ENCODE measurements at places on chromosomes 5 and 9. TPM values are rescaled to one million over a fixed set of nuclear protein-coding genes. Genes with fewer than 3 reads are reported as not detected.

DNA sequence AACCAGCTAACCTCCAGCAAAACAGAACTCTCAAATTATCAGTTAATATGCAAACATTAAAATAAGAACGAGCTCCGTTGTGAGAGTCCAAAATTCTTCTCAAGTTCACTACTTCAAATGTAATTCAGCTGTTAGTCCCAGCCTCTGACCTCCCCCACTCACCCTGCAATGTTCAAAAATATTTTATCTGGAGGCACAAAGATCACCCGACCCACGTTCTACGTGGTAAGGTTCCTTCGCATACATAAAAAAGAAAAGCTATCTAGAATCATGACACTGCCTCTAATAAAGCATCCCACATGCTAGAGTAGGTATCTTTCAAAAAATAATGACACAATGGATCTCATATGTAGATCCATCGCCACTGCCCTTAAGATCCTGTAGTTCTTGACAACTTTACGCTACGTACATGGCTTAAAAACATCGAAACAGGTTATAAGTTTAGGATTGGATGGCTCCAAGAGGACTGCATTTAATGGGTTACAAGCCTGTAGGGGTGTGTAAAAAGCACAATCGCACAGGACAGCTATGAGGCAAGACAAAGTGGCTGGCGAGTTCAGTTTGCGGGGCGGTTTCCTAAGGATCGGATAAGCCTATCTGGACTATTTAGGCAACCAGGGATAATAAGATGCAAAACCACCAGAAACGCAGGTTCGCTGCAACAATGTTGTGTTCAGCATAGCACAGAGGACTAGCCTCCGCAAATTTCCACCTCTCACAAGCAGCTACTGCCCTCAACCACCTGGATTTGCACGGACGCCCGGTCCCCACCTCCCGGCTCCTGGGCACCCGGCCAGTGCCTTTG is 969 bp downstream of the CLK4 start:
- peaks cover 24% of the 10 kb centered on the region for H3K36me3 ChIP-seq

DNA sequence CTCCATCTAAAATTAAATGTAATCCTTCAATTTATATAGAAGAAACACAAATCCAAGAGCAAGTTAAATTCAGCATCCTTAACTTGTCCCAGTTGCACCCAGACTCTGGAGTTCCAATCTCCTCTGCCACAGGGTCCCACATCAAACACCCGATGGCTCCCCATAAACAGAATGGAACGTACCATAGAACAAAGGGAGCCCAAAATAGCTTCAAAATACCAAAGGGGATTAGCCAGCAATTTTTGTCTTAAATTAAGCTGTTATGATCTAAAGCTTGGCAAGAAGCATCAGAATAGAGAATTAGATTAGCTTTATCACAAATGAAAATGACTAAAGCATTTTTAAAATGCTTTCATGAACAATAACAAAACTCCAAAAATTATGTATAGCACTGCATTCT is 112.8 kb downstream of the FANCC start:
- no peak overlapping the region for H3K4me3 ChIP-seq
- H3K4me1 ChIP-seq = no peaks in the 10 kb centered on the region
- H3K27me3 ChIP-seq = no peaks in the 10 kb centered on the region
- H3K36me3 ChIP-seq = no peaks in the 10 kb centered on the region

SOHLH1 gene
- polyA plus RNA-seq = not detected

PLPP1 gene
- 46.1 TPM for polyA plus RNA-seq

Measured in psoas muscle (tissue), 8 donors.